ENCODE measurements at places on chromosomes 6 and 20.

DNA sequence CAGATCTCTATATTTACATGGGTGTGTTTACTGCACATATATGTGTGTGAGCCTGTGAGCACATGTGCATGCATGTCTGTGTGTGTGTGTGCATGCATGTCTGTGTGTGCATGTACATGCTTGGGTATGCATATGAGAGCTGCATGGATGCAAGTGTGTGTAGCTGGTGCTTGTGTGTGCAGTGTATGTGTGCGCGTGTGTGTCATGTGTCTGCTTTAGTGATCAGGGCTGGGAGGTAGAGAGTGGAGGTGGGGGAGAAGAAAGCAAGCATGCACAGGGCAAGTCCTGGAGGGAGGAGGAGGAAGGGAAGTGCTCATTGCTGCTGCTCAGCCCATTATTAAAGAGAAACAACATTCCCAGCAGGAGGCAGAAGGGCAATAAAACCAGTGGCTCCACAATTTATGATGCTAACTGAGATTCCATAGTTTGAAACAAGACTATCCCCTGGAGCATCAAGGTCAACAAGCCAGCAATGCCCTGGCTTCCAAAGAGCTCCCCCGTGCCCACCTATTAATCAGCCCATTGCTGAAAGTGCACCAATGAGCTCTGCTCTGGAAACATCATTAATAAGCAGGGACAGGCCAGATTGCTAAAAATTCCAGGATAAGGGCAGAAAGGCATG lies 414.0 kb downstream of the MAFB start:
- DNase-seq = no peak

DNA sequence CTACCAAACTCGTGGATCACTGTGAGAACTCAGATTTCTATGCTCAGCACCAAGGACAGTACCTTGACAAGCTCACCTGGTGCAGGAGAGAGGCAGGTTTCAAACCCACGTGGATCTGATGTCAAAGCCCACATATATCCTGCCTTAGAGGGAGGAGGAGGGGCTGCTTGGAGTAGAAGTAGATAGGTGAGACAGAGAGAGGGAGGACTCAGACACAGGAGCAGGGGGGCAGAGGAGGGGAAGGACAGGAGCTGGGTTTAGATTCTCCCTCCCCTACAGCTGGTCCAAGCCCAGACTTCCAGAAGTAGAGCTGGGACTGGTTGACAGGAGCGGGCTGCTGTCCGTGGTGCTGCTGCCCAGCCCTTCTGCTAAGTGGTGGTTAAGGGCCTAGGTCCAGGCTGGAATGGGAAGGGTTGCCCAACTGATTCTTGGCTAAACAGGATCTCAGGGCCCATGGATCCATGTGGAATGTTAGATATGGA lies 77.5 kb downstream of the CDH22 start:
- DNase-seq = no peak

- no peak for DNase-seq
Observed at GRCh38 chr6:24923885-24924401, 11.8 kb downstream of the RIPOR2 start.

- DNase-seq = no peak
Observed at GRCh38 chr20:48615871-48616270, 211.9 kb downstream of the PREX1 start.

DNA sequence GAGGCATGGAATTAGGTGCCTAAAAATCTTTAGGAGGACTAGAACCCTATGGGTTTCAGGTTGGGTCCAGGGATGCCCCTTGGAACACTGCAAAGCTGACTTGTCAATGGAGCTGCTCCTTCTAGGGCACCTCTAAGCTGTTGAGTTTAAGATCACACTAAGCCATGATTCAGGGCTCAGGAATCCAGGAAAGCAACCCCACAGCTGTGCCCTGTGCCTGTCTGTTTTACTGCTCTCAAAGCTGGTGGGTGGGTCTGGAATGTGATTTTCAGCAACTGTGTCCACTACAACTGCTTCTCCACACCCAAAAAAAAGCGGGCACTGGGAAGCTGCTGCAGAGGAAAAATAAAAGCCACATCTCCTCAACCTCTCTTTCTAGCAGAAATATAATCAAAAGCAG lies 310.4 kb upstream of the MOCS1 start:
- DNase-seq = no peak

DNA sequence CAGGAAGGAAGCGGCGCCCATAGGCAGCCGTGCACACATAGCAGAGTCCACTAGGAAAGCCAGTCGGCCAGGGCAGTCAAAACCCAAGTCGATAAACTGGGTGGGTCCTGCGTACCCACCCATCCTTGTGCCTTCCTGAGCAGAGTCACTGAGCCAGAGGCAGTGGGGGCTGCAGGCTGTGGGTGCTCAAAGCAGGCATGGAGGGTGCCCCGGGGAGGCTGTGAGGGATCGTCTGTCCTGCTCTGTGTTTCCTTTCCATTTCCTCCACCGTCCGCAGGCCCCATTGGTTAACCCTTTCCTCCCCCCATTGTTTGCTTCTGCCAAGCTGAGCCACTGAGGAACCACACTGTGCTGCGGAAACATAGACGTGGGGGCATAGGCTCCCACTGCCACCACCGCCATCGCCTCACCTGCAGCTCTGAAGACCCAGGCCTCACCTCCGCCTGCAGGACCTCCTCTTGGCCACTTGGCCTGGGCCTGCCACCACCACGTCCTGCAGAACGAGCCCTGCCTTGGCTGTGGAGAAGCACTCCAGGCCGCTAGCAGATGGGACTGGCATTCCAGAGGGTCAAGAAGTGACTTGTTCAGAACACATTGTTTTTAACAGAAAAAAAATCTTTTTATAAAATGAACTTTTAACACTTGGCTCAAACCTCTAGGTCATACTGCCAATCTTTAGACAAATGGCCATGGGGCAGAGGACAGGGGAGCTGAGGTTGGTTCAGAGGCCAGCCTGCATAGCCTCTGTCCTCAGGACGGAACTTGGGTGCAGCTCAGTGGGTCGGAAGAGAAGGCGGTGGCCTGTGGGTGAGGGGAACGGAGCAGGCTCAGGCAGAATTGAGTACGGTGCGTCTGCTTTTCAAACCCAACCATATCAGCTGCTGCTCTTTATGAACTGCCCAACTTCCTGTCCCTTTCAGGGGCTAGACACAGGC lies 52.6 kb downstream of the TCP11 start:
- DNase-seq = no peak
